ENCODE measurements at places on chromosomes 16 and 17.

GRCh38 chr17:11372692-11373091 lies 131.7 kb downstream of the SHISA6 start:
- DNase-seq = no peak

- DNase-seq = no peak
Observed at GRCh38 chr17:39794249-39794970, 56.7 kb downstream of the GRB7 start.

DNA sequence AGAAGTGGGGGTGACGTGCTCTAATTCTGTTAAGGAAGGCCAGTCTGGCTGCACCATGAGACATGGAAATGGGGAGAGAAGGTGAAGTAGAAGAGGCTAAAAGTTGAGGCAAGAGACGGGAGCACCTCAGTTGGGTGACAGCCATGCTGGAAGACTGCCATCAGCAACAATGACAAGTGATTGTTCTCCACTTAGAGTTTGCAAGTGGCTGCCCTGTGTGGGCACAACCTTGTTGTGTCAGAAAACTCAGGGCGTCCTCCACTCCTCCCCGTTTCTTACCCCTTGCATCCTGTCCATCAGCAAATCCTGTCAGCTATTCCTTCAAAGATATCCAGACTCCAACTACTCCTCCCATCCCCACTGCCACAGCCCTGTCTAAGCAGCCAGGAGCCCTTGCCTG lies 17.6 kb downstream of the CES1 start:
- no peak for DNase-seq

- DNase-seq = no peak
Observed at GRCh38 chr16:67034487-67034886, 5.5 kb downstream of the CBFB start.

GRCh38 chr16:4529085-4530060 lies 9.2 kb downstream of the CDIP1 start:
- no peak for DNase-seq

DNA sequence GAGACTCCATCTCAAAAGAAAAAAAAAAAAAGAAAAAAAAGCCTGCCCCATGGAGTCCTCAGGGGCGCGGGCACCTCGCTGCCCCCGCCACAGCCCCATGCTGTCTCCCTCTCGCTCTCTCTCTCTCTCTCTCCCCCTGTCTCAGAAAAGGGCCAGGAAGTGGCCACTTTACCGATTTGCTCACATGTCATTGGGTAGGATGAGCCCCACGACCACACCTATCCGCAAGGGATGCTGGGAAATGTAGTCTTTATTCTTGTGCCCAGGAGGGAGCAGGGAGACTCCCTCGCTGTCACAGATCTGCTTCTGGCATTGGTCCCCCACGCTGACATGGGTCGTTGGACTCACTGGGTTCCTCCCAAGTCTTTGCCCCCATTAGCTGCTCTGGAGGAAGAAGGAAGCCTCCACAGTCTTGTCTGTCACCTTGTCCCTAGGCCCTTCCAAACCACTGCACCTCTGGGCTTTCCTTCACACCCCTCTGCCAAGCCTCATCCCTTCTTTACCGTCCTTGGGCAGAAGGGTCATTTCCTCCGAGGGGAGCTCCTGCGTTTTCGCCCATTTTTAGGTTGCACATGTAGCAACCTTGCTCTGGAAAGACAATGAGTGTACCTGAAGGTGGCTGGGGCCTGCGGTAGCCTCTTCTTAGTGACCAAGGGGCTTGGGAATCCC lies 6.9 kb upstream of the GJD3 start:
- no peak for DNase-seq

DNA sequence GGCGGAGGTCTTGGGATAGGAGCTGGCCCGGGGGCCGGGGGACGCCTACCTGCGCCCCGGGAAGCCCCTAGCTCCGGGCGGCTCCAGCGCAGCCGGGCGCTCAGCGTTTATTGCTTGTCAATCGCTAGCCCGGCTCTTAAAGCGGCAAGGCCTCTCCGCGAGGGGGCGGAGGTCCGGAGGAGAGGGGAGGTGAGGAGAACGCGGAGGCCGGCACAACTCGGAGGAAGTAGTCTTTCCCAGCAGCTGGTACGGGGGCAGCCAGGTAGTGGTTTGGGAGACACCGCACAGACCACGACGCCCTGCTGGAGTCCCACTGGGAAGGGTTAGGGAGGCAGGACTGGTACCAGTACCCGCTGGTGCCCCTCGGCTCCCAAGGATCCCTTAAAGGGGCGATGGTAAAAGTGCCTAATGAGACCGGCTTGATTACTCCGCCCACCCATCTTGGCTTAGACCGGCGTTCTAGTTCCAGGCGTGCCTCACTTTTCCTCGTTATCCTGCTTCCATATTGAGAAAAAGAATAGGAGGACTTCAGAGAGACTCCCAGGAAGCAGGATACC lies at the start of gene MPP2:
TSS of gene MPP2 (minus strand) at position 112 of the 557 bp plus-strand sequence. CDS start 3,076 bp downstream, outside the sequence.
- DNase-seq = peak; percentile 41

DNA sequence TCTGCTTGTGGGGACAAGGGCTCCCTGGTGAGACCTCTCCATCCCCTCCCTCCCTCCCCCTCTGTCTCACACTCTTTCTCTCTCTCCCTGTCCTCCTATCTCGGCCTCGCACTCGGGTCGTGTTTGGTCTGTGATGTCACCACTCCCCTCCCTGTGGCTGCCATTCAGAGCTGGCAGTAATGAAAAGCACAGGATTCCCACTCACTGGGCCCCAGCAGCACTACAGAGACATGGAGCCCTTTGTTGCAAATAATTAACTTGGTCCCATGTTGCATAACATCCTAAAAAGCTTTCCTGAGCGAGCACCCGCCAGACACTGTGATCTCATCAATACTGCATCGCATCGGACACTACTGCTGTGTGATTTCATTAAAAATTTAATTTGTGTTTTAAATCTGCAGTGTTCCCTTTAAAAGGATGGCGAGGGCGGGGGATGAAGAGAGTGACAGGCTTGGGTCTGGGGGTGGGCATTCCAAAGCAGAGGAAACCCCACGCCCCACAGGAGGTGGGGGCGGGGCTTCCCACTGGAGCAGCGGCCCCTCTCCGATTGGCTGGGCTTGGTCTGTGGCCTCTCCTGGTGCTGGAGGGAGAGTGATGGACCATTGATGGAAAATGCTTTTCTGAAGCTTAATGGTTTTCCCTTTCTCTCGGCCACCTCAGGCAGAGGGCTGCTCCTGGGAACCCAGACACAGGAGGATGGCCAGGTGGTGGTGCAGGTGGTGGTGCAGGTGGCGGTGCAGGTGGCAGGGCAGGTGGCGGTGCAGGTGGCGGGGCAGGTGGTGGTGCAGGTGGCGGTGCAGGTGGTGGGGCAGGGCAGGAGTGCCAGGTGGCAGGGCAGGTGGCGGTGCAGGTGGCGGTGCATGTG lies 15.3 kb upstream of the NPTX1 start:
- no peak for DNase-seq

DNA sequence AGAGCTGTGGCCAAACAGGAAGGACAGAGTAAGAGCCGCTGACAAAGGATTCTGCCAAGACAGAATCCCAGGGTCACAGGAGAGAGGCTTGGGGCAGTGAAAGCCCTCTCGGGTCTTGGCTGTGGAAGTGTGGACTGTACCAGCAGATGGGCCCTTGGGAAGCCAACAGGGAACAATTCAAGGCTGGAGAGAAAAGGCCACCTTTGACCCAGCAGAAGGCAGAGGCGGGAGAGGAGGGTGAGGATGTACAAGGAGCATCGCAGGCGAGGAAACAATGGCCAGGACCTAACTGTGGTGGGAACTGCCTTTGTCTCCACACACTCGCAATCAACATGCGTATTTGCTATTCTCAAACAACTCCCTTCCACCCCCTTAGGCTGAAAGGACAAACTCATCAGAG lies 15.7 kb downstream of the CARHSP1 start:
- no peak for DNase-seq

DNA sequence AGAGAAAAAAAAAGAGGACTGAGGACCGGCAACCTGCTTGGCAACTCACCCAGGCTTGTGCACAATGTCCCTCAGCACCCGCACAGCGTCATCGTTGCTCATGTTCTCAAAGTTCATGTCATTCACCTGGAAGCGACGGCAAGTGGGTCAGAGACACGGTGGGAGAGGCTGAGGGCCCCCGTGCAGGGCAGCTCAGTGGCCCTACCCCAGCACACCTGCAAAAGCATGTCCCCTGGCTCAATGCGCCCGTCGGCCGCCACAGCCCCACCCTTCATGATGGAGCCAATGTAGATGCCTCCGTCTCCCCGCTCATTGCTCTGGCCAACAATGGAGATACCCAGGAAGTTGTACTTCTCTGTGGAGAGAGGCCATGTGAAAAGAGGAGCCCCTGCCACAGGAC lies 5.4 kb downstream of the DVL2 start:
- no peak for DNase-seq

DNA sequence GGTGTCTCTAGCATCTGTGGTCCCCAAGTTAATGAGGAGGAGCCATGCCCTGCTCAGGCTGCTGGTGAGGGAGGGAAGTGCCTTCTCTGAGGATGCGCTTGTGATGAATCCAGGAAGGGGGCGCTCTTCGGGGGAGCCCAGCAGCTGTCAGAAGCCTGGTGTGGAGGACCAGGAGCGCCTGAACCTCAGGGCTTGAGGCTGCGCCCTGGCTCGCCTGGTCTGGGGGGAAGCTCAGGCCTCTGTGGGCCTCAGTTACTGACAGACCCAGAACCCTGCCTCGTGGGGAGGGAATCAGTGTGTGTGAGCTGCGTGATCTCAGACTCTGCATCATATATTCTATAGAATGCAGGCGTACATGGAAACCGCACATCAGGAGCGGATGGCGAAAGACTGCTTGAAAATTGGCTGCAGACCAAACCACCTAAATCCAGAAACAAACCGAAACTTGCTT lies 126.1 kb downstream of the SEC14L1 start:
- DNase-seq = no peak

DNA sequence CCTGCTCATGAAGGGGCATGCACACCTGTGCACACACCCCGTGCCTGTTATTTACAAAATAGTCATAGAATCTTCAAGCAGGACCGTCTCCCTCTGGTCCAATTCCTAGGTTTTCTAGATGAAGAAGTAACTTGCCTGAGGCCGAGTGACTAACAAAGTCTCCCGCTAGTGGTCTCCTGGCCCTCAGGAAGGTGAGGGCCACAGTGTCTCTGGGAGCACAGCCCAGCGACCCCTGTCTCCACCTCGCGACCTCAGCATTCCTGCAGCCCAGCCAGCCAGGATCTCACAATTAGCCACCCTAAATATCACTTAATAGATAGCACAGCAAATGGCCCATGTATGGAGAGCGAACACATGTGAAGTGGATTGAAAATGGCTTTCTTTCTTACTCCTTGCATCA lies 30.5 kb upstream of the CACNG1 start:
- DNase-seq = no peak

DNA sequence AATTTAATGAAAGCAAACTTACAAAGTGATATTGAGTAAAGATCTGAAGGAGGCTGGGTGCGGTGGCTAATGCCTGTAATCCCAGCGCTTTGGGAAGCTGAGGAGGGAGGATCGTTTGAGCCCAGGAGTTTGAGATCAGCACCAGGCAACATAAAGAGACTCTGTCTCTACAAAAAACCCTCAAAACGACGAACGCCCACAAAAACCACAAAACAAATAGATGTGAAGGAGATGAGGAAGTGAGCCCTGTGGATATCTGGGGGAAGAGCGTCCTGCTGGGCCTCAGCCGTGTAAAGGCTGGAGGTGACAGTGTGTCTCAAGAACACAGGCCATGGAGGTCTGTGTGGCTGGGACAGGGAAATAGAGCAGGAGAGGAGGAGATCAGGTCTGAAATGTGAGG lies 68.8 kb downstream of the ITFG1 start:
- no peak for DNase-seq

DNA sequence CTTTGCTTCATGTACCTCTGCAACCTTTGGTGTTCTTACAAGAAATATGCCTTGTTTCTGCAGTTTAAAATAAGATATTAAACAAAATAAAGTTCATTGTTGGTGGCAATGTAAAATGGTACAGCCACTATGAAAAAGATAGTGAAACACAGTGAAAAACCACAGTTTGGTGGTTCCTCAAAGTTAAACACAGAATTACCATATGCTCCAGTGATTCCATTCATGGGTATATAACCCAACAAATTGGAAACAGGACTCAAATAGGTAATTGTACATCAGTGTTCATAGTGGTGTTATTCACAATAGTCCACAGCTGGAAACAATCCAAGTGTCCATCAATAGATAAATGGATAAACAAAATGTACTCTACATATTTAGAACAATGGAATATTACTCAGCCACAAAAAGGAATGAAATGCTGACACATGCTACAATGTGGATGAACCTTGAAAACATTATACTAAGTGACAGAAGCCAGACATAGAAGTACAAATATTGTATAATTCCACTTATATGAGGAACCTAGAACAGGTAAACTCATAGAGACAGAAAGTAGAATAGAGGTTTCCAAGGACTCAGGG lies 49.2 kb downstream of the CUEDC1 start:
- DNase-seq = no peak

DNA sequence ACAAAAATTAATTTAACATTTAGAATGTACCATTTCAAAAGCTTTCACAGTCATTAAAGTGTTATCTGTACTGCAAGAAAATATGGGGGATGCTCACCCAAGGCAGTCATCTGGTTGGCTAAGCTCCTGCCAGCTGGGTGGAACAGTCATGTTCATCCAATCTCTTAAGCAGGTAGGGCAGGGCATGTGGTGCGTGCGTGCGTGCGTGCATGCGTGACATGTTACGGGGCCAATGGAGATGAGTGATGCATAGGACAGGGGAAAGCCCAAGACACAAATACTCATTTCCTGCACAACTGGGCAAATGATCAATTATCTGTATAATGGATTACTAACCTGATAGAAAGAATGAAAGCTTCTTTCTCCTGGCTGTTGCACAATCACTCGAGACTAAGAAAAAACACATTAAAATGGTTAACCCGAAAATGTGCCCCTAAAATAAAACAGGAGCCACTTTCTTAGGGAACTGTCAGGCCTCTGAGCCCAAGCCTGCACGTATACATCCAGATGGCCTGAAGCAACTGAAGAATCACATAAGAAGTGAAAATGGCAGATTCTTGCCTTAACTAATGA lies 104.4 kb downstream of the MYO1D start:
- DNase-seq = no peak

GRCh38 chr17:79280866-79281572 lies 206.4 kb downstream of the ENGASE start:
- no peak for DNase-seq

DNA sequence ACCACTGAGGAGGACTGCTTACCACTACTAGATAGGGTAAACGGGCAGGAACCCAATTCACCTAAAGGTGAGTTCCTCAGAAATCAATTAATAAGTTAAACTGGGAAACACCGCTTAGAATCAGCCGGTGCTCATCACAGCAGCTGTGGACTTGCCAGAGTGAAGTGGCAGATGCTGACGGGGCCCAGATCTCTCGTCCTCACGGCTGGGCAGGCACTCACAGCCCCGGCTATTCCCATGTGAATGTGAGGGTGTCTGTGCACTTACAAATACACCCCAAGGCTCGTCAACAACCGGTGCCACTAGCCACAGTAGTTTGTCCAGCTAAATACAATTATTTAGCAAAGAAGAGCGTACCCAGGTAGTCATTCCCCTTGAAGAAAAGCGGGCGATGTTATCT lies 29.7 kb downstream of the MBTPS1 start:
- DNase-seq = no peak

- DNase-seq = no peak
Observed at GRCh38 chr17:51263006-51263405, 2.7 kb downstream of the UTP18 start.

Measured in stimulated activated CD8-positive, alpha-beta memory T cell treated with anti-CD3 and anti-CD28 coated beads, Interleukin-7, amount 100 ng/mL, for 1 hour (primary cell).